ENCODE measurements at places on chromosomes 7 and 10.

DNA sequence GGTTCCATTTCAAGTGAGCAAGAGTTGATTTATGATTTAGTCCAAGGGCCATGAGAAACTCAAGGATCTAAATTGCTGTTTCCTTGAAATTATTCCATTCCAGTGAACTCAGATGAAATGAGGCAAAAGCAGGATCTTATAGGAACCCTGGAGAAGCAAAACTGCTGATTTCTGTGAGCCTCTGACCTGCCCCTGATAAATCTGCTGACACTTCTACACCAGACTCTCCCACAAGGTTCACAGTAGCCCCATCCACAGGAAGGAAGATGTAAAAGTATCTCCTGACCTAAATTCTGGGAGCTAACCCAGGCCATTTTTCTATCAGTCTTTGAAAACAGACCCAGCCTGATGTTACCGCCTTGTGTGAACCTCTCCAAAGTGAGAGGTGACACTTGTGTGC is 987.6 kb upstream of the AUTS2 start:
- DNase-seq, result no peak

DNA sequence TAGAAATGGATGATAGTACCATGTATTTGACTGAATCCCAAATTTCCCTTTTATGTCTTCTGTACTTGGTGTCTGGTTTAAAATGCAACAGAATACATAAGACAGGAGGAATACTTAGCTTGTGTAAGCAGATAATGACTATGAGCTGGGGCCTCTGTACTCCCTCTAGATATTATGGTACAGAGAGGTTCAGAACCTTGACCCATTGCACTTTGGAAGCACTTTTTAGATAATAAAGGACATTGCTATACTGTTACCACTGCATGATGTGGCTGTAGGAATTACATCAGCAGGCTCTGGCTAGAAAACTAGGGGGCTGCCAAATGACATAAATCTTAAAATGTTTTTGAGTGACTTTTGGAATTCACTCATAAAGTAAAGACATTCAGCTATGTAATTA is 526.6 kb downstream of the SORCS1 start:
- no peak for DNase-seq

- peak; percentile 70 for DNase-seq
Measured at GRCh38 chr10:102835007-102835482, 2.2 kb downstream of the CYP17A1 start.

- DNase-seq, result no peak
Measured at GRCh38 chr10:99775850-99776249, 6.6 kb upstream of the ABCC2 start.

GRCh38 chr10:90579602-90580242 is 278.1 kb downstream of the HTR7 start:
- no peak for DNase-seq

DNA sequence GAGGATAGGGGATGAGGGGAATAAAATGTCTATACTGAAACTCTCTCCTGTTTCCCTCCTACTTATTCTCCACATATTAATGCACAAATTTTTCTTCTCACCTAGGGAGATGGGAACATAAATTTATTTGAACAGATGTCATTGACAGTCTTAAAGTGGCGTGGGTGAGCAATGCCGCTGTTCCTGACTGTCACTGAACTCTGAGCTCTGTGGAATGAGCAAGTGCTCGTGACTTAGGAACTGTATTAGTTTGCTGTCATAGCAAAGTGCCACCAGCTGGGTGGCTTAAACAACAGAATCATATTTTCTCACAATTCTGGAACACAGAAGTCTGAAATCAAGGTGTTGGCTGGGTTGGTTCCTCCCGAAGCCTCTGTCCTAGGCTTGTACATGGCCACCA is 29.1 kb downstream of the INPP5F start:
- no peak for DNase-seq

DNA sequence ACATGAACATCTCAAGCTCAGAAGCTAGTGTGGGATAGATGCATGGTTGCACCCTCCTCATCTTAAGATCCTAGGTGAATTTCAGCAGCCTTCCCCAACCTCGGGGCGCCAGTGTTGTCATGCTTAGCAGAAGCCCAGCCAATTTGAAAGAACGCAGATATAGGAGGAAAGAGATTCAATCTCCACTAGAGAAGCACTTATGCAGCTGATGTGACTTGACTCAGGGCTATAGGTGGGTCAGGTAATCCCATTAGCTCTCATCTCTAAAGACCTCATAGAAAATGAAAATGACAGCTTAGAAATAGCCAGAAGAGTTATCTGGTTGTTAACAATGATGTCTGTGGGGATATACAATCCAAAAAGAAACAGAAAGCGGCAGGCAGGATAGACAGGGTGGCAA is 310.5 kb downstream of the GPAM start:
- DNase-seq, result no peak

DNA sequence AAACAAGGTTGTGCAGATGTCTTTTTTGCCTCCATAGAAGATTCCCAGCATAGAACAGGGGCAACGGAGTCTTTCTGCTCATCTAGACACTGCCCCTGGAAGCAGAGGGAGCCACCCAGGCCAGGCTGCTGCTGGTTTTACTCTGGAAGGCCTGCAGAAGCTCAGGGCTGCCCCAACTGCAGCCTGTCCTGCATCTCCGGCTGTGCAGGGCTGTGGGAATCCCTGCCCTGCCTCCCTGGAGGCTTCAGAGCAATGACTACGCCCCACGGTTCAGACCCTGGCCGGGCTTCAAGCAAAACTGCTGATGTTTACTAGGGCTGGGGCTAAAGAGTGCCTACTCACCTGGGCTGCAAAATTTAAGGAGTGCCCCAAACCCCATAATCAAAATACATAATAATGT is 43.9 kb downstream of the GHRHR start:
- no peak for DNase-seq

DNA sequence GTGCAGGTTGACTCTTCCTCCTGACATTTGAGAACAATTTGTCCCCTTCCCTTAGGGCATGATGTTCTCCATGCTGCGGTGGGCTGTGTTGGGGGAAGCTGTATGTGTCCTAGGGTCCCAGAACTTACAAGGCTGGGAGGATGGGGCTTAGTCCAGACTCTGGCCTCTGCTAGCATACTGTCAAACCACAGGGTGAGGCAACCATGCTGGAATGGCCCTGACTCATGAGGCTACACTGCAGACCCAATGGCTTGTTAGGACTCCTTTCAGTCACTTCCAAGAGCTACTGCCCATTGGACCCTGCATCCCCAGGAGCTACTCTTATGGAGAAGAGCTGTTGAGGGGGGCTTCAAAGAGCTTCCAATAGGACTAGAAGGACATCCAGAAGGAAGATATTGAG is 20.1 kb upstream of the FAM170B start:
- DNase-seq, result no peak

GRCh38 chr10:120217736-120218135 is 239.3 kb upstream of the PLPP4 start:
- DNase-seq, result no peak

- peak; percentile 1 for DNase-seq
Measured at GRCh38 chr7:136687693-136688322, 180.6 kb upstream of the CHRM2 start.

GRCh38 chr7:90579181-90579688 is 16.9 kb upstream of the CDK14 start:
- DNase-seq, result no peak

- DNase-seq, result no peak
Measured at GRCh38 chr10:124375353-124375614, 43.4 kb downstream of the OAT start.

DNA sequence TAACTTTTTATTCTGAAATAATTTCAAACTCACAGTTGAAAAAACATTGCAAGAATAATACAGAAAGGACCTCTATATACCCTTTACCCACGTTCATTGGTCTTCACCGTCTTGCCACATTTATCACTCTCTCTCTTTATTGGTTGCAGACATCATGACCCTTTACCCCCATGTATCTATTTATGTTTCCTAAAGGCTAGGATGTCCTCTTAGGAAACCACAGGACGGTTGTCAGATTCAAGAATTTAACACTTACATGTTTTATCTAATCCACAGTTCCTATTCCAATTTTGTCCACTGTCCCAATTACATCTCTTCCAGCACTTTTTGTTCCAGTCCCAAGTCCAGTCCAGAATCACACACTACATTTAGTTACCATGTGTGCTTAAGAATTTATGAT is 67.6 kb upstream of the FGFR2 start:
- DNase-seq, result no peak

DNA sequence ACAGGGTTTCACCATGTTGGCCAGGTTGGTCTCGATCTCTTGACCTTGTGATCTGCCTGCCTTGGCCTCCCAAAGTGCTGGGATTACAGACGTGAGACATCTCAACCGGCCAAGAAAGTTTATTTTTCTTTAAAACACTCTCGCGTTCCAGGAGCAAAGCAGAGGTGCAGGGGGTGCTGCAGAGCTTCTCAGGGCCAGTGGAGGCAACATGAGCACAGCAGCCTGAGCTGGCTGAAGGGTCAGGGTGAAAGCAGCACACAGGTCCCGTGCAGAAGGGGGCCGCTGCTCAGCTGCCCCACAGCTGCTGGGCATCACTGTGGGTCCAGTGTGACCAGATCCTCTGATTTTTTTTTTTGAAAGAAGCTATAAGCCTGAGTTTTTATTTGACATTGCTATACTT is 46.1 kb downstream of the EPHB4 start:
- no peak for DNase-seq

DNA sequence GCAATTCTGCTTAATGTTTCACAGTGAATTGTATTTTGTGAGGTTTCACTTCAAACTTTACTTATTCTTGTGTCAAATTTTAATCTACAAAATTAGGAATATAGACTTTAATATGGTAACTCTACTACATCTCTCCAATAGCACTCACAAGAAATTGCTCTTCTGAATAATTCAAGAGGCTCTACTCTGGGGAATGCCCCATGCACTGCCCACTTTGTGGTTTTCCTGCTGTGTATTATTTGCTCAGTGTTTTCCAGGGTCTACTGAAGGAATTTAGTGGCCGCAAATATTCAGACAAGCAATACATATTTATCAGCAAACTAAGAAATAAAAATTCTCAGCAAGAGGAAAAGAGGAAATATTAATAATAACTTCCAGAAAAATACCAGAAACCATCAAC is 611.4 kb downstream of the TNS3 start:
- no peak for DNase-seq

DNA sequence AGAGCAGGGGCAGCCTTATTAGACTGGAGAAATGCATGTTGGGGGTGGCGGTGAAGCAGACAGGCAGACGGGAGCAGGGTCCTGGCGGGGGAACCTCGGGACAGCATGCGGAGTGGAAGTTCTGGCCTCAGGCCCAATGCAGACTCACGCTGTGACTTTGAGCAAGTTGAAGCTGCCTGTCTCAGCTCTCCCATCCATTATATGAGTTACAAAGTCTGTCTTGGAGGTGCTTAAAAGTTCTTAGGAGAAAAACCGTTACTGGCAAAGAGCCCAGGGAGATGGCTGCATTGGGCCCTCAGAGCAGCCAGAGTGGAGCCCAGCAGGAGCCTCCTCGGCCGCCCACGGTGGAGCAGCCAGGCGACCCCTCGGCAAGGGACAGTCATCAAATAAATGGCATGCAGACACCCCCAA is 509.5 kb downstream of the PLXNA4 start:
- DNase-seq, result no peak

DNA sequence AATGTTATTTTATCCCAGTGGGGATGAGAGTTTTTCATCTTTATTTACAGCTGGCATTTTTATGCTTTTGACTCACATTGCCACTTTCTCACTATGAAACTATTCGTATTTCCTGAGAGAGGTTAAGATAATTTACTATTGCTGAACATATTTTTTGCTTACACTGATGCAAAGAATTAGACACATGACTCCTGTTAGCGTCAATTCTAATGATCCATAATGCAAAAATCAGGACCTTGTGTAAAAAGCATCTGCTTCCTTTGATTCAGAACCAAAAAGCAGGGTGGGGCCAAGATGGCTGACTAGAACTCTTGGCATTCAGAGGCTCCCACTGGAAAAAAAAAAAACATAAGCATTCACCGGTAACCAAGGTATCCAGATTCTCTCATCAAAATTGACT is 464.8 kb downstream of the SEMA3D start:
- no peak for DNase-seq

GRCh38 chr7:19915596-19915995 is 142.2 kb upstream of the TMEM196 start:
- no peak for DNase-seq

- DNase-seq, result no peak
Measured at GRCh38 chr7:128731184-128731583, 8.0 kb upstream of the CALU start.

GRCh38 chr7:57437581-57437980 is 12.4 kb upstream of the ZNF716 start:
- DNase-seq, result no peak

- DNase-seq, result no peak
Measured at GRCh38 chr7:127780489-127780888, 128.5 kb downstream of the SND1 start.

Data from GM19239 (cell line).